ENCODE measurements at places on chromosomes 7 and 10. TPM values are rescaled to one million over a fixed set of nuclear protein-coding genes. Genes with fewer than 3 reads are reported as not detected.

CALHM3 gene
- polyA plus RNA-seq, result not detected

LIPK gene
- not detected for polyA plus RNA-seq

INA gene
- 14.8 TPM for polyA plus RNA-seq

ACTL6B gene
- 5.1 TPM for polyA plus RNA-seq

OR2A5 gene
- polyA plus RNA-seq, result not detected

SPDYE5 gene
- 0.24 TPM for polyA plus RNA-seq

INTS15 gene
- polyA plus RNA-seq, result 22.2 TPM

OPN1SW gene
- not detected for polyA plus RNA-seq

MOGAT3 gene
- not detected for polyA plus RNA-seq

HOGA1 gene
- polyA plus RNA-seq, result 12.1 TPM

SLC18A2 gene
- 4.0 TPM for polyA plus RNA-seq

HHEX gene
- polyA plus RNA-seq, result 14.4 TPM

DGKI gene
- polyA plus RNA-seq, result 0.48 TPM

AKR1C8 gene
- not detected for polyA plus RNA-seq

LIPF gene
- polyA plus RNA-seq, result 1.0 TPM

VAX1 gene
- not detected for polyA plus RNA-seq

PLEKHS1 gene
- not detected for polyA plus RNA-seq

TYW1B gene
- 3.6 TPM for polyA plus RNA-seq

NUPR2 gene
- polyA plus RNA-seq, result not detected

LRRC18 gene
- not detected for polyA plus RNA-seq

SEM1 gene
- 112 TPM for polyA plus RNA-seq

SPDYE2B gene
- polyA plus RNA-seq, result not detected

C10orf67 gene
- 0.08 TPM for polyA plus RNA-seq

CFAP58 gene
- 0.42 TPM for polyA plus RNA-seq

GPC2 gene
- 0.05 TPM for polyA plus RNA-seq

FANK1 gene
- 17.9 TPM for polyA plus RNA-seq

HMX3 gene
- not detected for polyA plus RNA-seq

HPS6 gene
- 4.5 TPM for polyA plus RNA-seq

NPFFR1 gene
- polyA plus RNA-seq, result not detected

TMEM176B gene
- 12.6 TPM for polyA plus RNA-seq

FAM180A gene
- polyA plus RNA-seq, result 1.4 TPM

GNAT3 gene
- polyA plus RNA-seq, result not detected

TFR2 gene
- polyA plus RNA-seq, result 2.1 TPM

TRIM73 gene
- 6.1 TPM for polyA plus RNA-seq

GIMAP4 gene
- polyA plus RNA-seq, result 27.9 TPM

URGCP gene
- polyA plus RNA-seq, result 61.9 TPM

NFE2L3 gene
- polyA plus RNA-seq, result 0.48 TPM

ADRA2A gene
- 0.75 TPM for polyA plus RNA-seq

VSTM2A gene
- 7.9 TPM for polyA plus RNA-seq

WDR86 gene
- 7.5 TPM for polyA plus RNA-seq

AKR1B1 gene
- polyA plus RNA-seq, result 1,140 TPM

ITGA8 gene
- 5.6 TPM for polyA plus RNA-seq

TCAF1 gene
- polyA plus RNA-seq, result 41.3 TPM

LCOR gene
- polyA plus RNA-seq, result 1.5 TPM

NEUROD6 gene
- not detected for polyA plus RNA-seq

PAX4 gene
- polyA plus RNA-seq, result not detected

PANK1 gene
- 1.1 TPM for polyA plus RNA-seq

KLHDC10 gene
- polyA plus RNA-seq, result 14.5 TPM

ZNF248 gene
- 11.9 TPM for polyA plus RNA-seq

FXYD4 gene
- polyA plus RNA-seq, result not detected

C7orf57 gene
- not detected for polyA plus RNA-seq

IMPDH1 gene
- polyA plus RNA-seq, result 11.8 TPM

IDI2 gene
- not detected for polyA plus RNA-seq

HPSE2 gene
- polyA plus RNA-seq, result 0.10 TPM

EGFR gene
- 7.0 TPM for polyA plus RNA-seq

HTR5A gene
- not detected for polyA plus RNA-seq

TEX36 gene
- not detected for polyA plus RNA-seq

All from adrenal gland (tissue), 19 donors.